ENCODE measurements at places on chromosomes 2 and 18. TPM values are rescaled to one million over a fixed set of nuclear protein-coding genes. Genes with fewer than 3 reads are reported as not detected.

DNA sequence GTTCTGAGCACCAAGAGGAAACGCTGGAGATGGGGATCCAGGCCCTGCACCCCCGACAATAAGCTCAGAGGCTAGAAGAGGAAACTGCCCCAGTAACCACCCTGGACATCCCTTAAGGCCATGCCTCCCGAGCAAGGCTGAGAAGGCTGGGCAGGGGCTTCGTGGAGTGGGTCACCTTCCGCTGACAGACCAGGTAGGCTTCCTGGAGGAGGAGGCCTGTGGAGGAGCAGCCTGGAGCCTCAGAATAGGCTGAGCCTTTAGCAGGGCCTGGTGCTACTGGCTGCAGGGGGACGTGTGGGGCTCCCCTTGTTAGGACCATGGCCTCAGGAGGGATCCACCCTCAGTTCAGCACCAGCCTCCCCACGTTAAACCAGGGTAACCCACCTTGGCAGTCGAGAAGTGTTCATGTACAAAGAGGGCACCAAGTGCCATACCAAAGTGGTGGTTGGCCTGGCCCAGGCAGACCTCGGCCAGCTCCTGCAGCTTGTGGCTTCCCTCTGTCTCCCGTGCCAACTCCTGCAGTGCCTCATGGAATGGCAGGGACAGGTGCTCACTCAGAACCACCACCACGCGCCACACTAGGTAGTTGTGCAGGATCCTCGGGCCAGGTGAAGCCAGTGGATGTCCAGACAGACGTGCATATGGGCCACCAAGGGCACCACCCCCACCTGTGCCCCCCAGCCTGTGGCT lies 28.5 kb upstream of the ALPP start:
- H3K4me1 ChIP-seq: peaks cover 20% of the 10 kb centered on the region
- no peaks in the 10 kb centered on the region for H3K36me3 ChIP-seq
- no peak overlapping the region for H3K4me3 ChIP-seq

DNA sequence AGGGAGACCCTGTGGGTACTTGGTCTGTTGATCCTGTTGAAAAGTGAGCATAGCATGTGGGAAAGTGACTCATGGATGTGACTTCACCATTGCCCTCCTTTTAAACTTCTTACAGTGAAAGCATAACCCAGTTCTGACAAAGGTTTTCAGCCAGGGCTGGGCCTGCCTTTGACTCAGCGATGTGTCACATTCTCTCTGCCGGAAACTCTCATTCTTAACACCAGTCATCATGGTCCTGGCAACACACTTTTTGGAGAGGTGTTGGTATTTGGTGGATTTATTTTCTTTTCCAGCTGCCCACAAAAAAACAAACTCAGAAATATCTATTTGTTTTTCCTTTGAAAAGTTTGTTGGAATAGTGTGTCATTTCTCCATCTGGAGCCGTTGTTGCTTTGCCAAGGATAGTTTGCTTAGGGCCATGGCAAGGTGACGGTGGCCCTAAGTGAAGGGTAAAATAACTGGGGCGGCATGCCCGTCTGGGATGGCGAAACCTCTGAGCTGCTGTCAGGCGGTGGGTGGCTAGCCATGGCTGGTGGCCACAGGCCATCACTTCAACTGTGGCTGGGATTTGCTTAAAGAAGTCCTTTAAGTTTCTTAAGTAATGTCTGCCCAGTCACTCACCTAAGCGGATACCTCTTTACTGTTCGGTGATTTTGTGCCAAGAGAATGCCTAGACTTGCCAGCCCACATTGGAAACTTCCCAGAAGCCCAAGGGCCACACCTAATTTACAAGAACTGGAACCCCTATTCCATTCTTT lies 123.3 kb downstream of the LTBP1 start:
- peak overlapping the region; percentile 81 for H3K27ac ChIP-seq
- no peak for DNase-seq
- H3K4me3 ChIP-seq: no peak overlapping the region
- H3K36me3 ChIP-seq: no peaks in the 10 kb centered on the region

The CELF4 gene
- total RNA-seq: 2.2 TPM

The GAREM1 gene
- total RNA-seq: 15.7 TPM

DNA sequence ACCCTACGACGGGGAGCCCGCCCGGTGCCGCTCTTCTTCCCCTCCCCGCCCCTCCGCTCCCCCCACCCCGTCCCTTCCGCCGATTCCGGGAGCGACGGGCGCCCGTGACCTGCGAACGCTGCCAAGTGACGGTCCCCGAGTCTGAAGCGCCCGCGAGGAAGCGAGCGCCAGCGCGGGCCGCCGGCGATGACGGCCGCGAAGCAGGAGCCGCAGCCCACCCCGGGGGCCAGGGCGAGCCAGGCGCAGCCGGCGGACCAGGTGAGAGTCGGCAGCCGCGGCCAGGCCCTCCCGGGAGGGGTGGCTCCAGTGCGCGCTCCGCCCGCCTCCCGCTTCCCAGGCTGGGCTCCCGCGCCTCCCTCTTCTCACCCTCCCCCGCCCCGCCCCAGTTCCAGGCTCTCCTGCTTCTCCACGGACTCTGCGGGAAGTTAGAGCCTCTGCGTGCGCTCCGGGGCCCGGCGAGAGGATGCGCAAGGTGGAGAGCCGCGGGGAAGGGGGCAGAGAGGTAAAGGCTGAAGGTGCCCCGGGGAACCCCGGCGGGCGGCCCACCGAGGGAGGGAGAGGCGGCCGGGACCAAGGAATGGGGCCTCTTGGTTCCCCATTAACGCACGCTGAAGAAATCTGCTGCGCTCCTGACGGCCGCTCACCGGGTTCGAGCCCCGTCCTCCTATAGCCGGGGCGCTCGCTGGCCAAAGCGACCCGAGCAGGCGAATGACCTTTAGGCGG lies 719.5 kb downstream of the DPP10 start:
- DNase-seq: no peak
- no peak overlapping the region for H3K27ac ChIP-seq
- H3K4me1 ChIP-seq: no peaks in the 10 kb centered on the region
- H3K27me3 ChIP-seq: no peaks in the 10 kb centered on the region
- no peaks in the 10 kb centered on the region for H3K36me3 ChIP-seq
- no peak overlapping the region for H3K4me3 ChIP-seq

All from vagina (tissue), 2 donors.